Germinal center (tissue), 1 donor: ENCODE measurements at places on chromosomes 5 and 9.
A peak's percentile ranks its signal among the peaks of the same experiment; 100 is the strongest.

DNA sequence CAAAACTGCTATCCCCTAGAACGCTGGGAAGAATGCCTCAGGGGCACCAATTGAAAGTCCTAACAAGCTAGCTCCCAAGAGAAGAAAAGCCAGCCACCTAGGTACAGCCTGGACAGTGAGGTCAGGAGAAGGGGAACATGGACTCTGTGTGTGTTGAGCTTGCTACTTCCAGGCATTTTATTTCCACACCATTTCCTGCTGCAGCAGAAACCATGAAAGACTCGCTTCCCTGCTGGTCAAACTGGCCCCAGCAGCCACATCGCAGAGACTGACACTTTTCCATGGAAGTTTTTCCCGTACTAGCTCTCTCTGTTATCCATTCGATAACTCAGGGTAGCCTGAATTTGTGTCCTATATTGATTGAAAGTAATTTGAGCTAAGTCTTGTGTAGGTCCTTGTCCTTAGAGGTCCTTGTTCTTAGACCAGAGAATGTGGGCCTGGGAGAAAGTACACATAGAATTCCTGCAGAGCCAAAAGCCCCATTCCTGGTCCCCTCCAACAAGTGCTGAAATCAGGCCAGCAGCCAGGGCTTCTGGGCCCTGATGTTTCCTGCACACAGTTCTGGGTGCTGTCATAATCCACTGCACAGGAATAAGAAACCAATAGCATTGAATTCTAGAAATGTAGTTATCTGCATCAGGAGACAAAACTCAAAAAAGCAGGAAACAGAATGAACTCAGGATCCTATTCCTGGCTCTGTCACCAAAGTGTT, 96.6 kb downstream of the BRINP1 start:
- DNase-seq = no peak

GRCh38 chr5:27472871-27473270, 434.5 kb upstream of the CDH9 start:
- DNase-seq = no peak

- DNase-seq = peak; percentile 94
These were observed 35.8 kb upstream of the GLDC start for GRCh38 chr9:6681147-6681956.

- no peak for DNase-seq
These were observed 109.9 kb downstream of the GABBR2 start for GRCh38 chr9:98598861-98599260.

DNA sequence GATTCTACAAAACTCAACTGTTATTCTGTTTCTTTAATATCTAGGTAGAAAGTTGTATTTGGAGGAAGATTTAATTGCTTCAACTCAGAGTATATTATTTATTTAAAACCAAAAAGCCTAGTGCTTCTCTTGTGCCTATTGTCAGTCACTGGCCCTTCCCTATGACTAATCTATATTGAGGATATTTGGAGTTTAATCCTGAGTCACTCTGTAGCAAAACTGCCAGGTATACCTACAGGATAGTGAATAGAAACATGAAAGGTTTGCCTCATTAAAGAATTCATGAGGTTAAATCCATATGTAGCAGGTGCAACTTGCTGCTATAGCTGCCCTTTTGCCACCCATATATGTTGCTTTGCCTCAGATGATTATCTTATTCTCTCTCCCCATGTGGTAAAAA, 15.1 kb downstream of the PLK2 start:
- DNase-seq = no peak

- no peak for DNase-seq
These were observed 806 bp upstream of the RNF224 start for GRCh38 chr9:137226338-137227053.

DNA sequence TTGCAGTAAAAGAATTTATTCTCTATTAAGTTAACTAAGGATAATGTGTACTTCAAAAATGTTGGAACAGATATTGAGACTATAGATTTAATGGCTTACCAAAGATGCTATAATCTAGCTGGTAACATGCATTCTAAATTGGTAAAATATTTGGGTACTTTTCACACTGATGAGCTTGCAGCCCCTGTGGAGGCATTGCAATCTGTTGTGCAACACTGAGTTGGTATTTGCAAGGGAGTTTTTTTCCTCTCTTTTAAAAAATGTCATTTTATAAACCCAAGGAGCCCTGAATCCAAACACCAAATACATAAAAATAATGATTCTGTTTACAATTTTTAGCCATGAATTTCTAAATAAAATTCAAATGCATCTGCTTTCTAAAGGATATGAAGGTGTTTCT, 944.8 kb downstream of the DTWD2 start:
- DNase-seq = no peak

DNA sequence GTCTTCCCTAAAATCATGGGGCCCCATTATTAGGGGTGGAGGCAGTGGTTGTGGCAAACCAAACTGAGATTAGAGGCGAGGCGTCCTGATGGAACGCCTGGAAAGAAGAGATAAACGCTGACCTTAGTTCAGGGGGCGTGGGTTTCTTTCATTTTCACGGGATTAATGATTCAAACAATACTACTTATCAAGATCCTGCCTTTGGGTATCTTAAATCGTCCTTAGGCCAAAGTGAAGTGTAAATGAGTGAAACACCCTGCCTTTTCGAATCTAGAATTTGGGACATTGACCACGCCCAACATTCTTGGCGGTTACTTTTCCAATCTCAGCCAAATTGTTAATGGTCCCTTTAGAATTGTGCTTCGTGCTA, 1.0 kb upstream of the UBTD2 start:
- DNase-seq = no peak

- no peak for DNase-seq
These were observed 39.6 kb upstream of the SLC6A19 start for GRCh38 chr5:1161833-1162229.
